Epithelial cell of proximal tubule (primary cell): ENCODE measurements at places on chromosomes 6 and 20.

DNA sequence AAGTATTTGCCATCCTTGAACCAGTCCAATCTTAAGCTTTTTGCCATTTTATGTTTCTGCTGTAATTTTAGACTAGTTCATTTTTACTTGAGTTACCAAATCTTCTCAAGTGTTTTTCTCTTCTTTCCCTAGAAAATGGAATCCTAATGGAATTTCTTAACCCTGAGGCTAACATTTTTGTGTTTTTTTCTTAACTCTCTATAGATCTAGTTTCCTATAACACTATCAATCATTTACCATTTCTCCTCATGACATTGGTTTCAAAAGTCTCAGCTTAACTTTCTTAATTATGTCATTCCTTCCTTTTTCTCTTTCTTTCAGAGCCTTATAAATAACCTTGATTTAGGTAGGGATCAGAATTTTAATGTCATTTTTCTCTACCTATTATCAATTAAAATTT lies 54.8 kb downstream of the SENP6 start:
- DNase-seq: no peak

- DNase-seq: no peak
Measured at GRCh38 chr6:131101911-131102680, 33.2 kb upstream of the AKAP7 start.

- no peak for DNase-seq
Measured at GRCh38 chr20:61288331-61288784, 36.3 kb downstream of the CDH4 start.

GRCh38 chr6:166655713-166656229 lies 28.7 kb upstream of the RPS6KA2 start:
- no peak for DNase-seq

DNA sequence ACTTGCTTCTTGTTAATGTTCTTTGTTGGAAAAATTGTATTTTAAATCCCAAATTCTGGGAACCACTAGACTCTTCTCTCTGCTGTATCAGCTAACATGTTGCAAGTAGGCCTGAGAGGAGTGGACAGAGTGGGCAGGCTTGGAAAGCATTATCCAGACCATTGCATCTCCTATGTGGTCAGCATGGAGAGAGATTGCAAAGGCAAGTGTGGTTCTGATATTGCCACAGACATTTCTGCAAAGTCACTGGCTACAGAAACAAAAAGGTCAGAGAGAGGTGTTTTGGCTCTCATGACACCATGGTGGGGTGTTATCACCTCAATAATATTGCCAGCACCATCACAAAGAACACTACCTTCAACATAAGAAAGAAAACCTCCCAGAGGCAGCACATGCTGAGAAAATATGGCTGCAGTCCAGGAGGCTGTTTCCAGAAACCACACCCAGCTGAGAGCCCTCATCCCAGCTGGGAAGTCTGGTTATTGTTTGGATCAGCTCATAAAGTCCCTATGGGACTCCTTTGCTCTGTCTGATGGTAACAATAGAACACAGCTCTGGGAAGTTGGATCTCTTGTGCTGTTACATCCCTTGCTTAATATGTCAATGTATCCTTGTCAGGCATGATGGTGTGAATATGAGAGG lies 78.2 kb upstream of the TBX18 start:
- no peak for DNase-seq

DNA sequence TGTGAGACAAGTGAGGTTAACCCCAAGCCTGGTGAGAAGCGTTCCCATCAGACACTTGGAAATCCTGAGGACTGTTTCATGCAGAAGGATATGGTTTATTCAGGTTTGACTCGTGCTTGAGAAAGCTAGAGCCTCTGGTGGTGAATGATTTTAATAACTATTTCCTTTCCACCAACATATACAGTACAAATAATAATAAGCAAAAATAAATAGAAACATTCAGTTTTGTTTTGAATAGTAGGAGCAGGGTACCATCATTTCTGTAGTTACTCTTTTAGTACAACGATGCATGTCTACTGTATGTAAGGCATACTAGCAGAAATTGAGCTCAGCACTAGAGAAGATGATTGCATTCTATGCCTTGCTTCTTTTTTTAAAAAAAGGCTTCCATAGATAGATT lies 33.5 kb downstream of the PLG start:
- DNase-seq: no peak

DNA sequence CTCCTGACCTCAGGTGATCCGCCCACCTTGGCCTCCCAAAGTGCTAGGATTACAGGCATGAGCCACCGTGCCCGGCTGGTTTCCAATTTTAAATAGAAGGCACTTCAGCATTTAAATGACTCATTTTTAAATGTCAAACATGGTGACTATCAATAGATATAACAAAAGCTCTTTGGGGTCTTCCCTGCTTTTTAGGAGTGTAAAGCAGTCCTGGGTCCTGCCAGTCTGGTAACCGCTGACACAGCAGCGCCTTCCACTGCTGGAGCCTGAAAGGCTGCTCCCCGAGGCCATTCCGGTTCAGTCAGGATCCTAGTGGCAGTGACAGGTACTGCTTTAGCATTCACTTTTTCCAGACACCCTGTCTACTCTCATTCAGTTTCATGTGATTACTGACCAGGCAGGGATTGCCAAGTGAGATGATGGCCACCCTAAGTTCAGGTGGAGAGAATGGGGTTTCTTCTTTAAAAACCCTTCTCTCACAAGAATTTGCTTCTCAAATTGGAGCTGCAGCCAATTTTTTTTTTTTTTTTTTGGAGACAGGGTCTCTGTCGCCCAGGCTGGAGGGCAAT lies 5.1 kb downstream of the DIDO1 start:
- DNase-seq: no peak

DNA sequence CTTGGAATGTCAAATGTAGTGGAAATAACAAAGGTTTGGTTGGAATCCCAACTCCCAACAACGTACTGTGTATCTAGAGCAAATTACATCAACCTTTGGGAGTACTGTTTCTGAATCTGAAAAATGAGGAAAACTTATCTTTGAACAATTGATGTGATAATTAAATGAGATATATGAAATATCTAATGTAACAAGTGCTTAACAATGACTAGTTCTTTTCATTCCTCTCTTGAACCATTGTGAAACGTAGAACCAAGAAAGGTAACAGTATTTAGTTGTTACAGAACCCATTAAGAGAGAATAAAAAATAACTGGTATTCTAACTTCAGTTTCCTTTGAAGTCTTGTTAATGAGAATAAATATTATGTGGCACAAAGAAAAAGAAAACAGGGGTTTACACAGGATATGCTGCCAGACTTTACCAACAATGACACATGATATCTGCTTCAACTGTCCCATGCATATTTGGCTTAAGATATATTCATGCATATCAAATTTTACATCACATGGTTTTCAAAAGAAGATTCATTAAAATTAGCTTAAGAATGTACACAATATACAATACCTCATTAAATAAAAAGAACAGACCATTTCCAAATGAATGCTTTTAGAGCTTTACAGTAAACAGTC lies 111.8 kb downstream of the ATG5 start:
- DNase-seq: no peak

- DNase-seq: no peak
Measured at GRCh38 chr6:134851548-134851947, 98.4 kb downstream of the ALDH8A1 start.

DNA sequence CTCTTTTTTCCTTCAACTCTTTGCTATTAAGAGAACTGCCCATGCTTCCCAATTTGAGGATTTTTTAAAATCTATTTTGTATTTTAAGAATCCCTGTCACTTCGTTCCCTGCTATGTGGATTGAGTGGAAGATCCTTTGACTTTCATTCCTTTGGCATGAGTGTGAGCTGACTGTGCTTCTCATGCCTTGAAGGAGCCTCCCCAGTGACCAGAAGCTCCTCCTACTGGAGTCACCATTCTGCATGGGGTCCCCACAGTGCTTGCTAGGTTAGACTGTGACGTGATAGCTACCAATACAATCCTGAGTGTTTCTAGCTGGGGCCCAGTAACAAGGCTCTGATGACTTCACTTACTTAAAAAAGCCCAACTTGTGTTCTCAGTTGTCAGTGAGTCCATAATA lies 104.4 kb upstream of the LAMP5 start:
- no peak for DNase-seq

DNA sequence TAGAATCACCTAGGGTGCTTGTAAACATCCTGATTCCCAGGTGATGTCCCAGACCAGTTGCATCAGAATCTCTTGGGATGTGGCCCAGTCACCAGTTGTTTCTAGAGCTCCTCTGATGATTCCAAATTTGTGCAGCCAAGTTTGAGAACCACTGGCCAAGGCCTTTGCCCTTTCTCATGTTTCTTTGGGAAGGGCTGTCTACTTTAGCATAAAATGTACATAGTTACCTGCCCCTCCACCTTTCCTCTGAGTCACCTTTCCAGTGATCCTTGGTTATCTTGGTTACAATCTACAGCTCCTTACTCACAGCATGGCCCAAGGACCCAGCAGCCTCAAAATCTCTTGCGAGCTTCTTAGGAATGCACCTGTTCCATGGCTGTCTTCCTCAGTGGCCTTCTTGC lies 266.4 kb upstream of the PRND start:
- no peak for DNase-seq

GRCh38 chr6:129370268-129370916 lies 339.6 kb downstream of the ARHGAP18 start:
- DNase-seq: no peak

GRCh38 chr6:135282395-135282794 lies 101.3 kb downstream of the MYB start:
- DNase-seq: no peak

DNA sequence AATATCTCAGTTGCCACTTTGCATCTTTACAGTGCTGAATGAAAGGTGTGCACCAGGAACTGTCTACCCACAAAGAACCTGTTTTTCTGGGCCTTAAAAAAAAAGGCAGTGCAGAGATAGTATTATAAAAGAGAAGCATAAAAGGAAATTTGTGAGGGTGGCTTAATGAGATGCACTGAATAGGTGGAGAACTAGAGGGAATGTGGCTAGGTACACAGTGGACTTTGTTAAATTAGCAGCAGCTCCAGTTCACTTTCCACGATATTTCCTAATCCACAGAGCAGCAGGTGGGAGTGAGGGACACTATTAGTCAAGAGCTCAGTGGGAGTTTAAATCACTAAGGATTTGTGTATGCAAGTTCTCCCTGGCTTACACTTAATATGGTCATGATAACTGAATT lies 38.8 kb downstream of the MAP7 start:
- DNase-seq: no peak

DNA sequence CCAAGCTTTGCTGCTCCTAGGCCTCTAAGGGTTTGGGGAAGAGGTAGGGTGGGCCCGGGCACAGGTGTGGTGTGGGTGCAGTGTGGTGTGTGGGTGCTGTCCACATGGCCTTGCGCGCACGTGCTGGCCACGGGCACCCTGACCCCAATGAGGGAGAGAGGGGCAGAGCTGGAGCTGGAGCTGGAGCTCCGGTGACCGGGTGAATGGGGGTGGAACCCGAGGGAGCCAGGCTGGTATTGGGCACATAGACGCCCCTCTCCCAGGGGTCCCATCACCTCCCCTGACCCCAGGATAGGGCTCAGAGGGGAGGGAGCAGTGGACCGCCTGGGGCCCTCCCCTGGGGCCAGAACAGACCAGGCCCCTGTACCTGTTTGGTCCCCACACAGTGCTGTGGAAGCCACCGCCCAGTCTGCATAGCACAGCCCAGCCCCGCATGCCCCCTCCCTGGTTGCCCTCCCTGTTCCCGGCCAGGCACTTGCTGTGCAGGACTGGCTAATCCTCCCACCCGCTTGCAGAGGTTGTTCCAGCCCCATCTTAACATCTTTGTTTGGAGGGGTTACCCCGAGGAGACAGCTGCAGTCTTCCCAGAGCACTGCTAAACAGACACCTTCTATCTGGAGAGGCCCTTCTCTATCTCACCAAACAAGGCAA lies 984 bp downstream of the ADAM33 start:
- no peak for DNase-seq

GRCh38 chr6:119129148-119129967 lies 50.9 kb upstream of the FAM184A start:
- peak; percentile 33 for DNase-seq

GRCh38 chr6:14149053-14149738 lies 31.6 kb downstream of the CD83 start:
- no peak for DNase-seq

- DNase-seq: no peak
Measured at GRCh38 chr20:4244700-4245485, 229.5 kb upstream of the RNF24 start.

- DNase-seq: no peak
Measured at GRCh38 chr6:33174784-33175183, 17.5 kb downstream of the COL11A2 start.

- no peak for DNase-seq
Measured at GRCh38 chr6:30537931-30538330, 18.4 kb downstream of the GNL1 start.

DNA sequence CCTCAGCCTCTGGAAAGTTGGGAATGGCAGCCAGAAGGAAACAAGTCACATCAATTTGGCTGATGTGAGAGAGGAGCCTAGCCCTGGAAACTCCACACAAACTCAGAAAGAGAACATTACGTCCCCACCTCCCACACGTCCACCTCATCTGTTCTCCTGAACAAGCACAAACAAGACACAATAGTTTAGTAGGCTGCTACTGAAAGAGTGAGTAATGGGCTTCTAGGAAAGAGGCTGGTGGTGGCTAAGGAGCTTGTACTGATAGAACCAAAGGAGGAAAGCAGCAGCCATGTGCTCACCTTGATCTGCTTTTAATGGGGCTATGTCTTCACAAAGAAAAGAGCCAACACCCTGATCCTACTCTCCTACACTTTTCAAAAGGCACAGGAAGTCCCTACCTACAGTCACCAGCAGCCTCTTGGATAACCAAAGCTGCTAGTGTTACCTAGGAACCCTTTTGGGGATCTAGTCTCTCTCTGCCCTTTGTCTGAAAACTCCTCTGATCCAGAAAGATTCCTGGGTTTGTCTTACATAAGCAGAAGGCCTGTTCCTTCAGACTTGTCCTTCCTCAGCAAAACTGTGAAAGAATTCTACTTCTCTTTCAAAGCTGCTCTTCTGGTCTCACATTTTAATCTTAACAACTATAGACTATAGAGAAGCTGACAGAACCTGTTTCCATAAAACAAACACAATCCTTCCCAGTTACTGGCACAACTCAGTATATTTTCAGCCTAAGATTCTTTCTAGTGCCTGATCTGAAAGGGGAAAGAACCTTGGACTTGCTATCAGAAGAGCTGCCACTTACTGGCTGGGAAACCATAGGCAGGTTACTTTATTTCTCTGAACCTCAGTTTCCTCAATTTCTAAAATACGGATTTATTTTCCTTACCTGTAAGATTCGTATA lies 3.1 kb downstream of the PLAGL2 start:
- DNase-seq: no peak

- no peak for DNase-seq
Measured at GRCh38 chr6:55955684-55956083, 80.3 kb upstream of the BMP5 start.

DNA sequence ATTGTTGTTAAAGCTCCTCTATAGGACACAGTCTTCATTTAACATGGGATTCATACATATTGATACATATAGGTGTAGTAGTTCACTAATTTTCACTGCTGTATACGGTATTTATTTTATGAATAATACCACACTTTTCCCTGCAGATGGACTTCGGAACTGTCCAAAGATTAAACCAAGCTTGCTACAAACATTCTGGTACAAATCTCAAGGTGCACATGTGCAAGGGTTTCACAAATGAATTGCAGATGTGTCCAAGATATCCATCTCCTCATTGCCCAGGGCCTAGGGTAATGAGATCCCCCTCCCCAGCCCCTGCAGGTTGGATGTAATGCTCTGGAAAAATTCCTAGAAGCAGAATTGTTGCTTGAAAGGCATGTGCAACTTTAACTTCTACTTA lies 31.4 kb downstream of the DTNBP1 start:
- DNase-seq: no peak

GRCh38 chr6:36804563-36804962 lies 34.7 kb downstream of the CPNE5 start:
- DNase-seq: no peak
